ENCODE measurements at places on chromosomes 6 and 20. TPM values are rescaled to one million over a fixed set of nuclear protein-coding genes. Genes with fewer than 3 reads are reported as not detected.

The TBXT gene
- not detected for total RNA-seq

The ZNF165 gene
- 0.22 TPM for total RNA-seq

The RIPOR2 gene
- total RNA-seq = 0.22 TPM

The C6orf163 gene
- 2.6 TPM for total RNA-seq

The GPX5 gene
- not detected for total RNA-seq

The NECAB3 gene
- 47.3 TPM for total RNA-seq

The PSORS1C1 gene
- total RNA-seq = 1.3 TPM

The NOX3 gene
- total RNA-seq = not detected

The VSX1 gene
- total RNA-seq = not detected

The OR2H1 gene
- total RNA-seq = not detected

The MAN1A1 gene
- 131 TPM for total RNA-seq

The SNAP25 gene
- 5.9 TPM for total RNA-seq

The APCDD1L gene
- 3.5 TPM for total RNA-seq
